ENCODE measurements at places on chromosomes 7 and 10.

GRCh38 chr10:97332591-97333350 lies 1.8 kb downstream of the FRAT2 start:
- peak; percentile 72 for DNase-seq

- DNase-seq: no peak
These were observed 49.7 kb downstream of the PPP1R9A start for GRCh38 chr7:94957061-94957460.

GRCh38 chr10:69650589-69651261 lies 20.7 kb downstream of the FAM241B start:
- DNase-seq: no peak

DNA sequence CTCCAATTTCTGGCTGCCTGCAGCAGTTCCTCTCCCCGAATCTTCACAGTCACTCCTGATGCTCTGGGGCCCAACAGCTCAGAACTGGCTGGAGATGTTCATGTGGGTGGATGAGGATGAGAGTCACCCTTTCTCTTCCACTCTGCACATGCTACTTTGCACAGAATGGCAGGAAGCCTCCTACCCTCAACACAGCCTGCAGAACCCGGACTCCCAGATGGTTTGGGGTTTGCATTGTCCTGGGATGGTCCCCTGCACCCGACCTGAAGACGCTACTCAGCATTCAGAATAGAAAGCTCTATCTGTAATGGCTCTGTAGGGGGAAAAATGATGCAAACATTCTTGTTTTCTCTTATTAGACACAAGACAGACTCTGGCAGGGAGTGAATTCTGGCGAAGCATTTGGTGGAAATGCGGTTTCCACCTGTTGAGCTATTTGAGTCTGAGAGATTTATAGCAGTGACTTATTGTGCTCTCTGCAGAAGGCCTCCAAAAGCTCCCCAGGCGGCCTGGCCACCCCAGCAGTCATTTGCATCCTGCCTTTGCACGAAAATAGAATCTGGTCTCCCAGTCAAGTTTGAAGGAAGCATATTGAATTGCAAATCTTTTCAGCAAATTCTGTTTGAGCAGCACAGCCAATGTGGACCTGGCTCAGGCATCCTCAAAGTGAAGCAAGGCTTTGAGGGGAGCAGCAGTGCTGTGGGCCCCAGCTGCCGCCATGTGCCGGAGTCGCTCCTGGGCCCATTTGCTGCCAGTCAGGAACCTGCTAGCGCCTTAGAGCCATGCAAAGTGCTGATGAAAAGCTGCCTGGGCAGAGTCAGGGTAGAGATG lies 309.3 kb downstream of the TCERG1L start:
- DNase-seq: peak; percentile 61

DNA sequence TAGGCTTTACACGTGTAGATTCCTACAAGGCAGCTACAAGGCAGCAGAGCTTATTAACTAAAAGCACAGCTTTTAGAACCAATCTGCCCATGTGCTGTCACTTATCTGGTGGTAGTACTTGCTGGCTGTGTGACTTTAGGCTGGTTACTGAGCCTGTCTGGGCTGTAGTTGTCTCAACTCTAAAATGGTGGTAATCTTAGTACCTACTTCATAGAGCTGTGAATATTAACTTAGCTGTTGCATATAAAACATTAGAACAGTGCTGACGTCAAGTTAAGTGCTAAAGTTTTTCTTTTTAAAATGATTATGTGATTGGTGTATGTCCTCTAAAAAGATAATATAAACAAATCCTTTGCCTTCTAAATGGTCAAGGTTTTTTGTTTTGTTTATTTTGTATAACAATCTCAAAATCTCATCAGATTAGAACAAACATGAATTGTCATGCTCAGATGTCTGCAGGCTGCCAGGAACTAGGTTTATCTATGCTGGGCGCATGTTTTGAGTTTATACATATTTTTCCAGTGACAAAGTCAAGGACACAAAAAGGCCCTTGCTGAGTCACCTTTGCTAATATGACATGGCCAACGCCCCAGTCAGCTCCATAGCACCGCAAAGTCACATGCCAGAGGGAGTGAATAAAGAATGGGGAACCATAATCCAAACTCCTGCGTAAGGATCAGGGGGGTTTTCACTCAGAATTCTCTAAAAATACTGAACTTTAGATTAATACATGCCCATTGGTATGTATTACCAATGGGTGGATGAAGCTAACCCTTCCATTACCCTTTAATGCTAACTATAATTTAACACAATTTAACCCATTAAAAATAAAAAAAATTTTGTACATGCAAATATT lies 39.8 kb upstream of the ARL4A start:
- DNase-seq: no peak

DNA sequence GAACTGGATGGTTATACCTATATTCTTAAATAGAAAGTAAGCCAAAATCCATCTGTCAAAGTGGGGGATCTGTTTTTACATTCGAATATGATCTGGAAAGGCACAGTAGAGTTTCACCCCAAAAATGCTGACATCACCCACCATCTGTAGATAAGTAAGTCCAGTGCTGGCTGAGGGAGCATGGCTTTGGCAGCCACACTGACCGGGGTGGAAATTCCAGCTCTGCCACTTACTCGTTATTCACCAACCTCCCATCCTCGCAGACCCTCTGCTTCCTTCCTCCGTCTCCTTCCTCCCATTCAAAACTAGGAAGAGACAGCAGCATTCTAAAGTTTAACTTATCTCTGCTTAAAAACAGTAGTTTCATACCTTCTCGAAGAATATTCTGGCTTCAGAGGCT lies 84.9 kb upstream of the GATA3 start:
- DNase-seq: no peak

- DNase-seq: no peak
These were observed 358.2 kb upstream of the NPVF start for GRCh38 chr7:25586513-25586912.

DNA sequence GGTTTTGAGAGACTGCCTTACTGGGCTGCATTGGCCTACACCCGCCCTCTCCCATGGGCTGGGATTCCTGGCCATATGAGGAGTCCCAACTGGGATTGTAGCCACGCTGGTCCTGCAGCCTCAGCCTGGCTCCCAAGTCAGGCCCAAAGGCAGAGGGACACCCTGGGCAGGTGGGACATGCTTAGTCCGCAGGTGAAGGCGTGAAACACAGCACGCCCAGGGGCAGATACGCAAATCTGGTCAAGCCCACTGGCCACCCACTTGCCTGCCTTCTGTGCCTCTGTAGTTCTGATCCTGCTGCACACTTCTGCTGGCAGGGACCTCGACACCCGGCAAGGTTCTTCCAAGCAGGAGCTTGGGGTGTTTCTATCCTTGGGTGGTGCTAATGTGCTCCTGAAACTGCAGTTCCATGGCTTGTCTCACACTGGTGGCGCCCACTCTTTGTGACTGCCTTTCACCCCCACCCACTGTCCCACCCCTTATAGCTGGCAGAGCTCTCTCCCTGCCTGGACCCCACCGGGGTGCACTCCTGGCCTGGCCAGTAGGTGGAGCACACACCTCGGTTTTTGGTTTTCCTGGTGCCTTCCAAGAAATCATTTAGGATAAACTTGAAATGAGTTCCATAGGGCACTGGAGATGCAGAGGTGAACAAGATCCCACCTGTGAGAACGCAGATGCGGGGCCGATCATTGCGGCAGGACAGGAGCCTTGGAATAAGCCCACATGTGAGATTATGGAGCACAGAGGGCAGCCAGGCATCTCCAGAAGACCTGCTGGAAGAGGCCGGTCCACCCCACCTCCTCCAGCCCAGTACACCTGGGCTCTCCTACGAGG lies 47.9 kb downstream of the MKI67 start:
- DNase-seq: peak; percentile 88

GRCh38 chr10:61901829-61902444 lies 438 bp downstream of the ARID5B start:
- DNase-seq: peak; percentile 66

DNA sequence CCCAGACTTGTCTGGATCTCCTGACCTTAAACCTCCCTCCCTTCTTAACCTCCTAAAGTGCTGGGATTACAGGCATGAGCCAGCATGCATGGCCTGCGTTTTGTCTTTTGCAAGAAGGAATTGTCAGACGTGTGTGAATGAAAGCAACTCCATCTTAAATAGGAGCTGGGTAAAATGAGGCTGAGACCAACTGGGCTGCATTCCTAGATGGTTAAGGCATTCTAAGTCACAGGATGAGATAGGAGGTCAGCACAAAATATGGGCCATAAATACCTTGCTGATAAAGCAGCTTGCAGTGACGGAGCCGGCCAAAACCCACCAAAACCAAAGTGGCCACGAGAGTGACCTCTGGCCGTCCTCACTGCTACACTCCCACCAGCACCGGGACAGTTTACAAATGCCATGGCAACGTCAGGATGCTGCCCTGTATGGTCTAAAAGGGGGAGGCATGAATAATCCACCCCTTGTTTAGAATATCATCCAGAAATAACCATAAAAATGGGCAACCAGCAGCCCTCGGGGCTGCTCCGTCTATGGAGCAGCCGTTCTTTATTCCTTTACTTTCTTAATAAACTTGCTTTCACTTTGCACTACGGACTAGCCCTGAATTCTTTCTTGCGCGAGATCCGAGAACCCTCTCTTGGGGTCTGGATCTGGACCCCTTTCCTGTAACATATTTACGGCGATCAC lies 41.2 kb upstream of the SDK1 start:
- no peak for DNase-seq

- DNase-seq: no peak
These were observed 422.2 kb upstream of the ANKRD30A start for GRCh38 chr10:36703179-36703578.

DNA sequence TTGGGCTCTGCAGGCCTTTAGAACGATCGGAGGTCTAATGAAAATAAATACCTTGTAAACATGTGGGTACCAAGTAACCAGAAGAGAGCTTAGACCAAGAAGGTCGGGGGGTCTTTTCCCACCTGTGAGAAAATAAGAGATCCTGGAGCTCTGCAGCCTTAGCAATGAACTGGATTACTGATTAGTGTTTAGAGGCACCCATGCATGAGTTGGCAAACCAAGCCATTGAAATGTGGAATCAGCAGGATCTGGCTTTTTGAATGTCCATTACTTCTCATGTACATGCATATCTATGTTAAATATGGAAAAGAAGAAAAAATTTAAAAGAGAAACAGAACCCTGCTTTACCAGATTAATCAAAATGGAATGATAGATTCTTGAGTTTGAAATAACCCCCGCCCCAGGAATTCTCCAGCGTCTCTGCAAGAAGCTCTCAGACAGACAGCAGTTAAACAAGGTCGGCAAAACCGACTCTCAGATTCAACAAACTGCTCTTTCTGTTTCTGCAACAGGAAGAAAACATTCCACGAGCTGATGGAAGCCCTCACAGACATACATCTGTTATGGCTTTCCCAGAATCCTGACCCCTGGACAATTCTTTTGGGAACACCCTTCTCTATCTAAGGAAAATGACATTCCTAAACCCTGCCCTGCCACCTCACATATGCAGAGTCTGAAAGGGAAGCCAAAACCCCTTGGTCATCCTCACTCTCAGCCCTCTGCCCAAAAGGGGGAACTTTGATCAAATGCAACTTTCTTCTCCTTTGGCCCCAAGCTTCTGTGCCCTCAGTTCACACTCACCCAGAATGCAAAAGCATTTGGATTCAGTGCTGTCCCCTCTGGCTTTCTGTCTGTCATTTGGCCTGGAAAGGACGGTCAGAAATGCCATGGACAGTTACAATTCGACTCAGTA lies 78.7 kb upstream of the EN2 start:
- DNase-seq: no peak

DNA sequence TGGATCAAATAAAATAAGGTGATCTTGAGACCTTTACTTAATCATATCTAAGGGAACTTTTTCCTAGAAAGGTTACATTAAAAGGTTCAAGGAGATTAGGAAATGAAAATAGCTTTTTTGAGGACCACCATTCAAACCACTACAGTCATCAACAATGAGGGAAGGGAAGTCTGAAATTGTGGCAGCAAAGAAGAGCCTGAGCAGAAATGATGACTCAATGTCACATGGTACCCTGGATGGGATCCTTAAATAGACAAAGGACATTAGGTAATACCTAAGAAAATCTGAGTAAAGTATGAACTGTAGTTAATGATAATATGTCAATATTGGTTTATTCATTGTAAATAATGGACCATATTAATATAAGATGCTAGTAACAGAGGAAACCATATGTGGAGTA lies 236.0 kb downstream of the SEMA3D start:
- DNase-seq: no peak

DNA sequence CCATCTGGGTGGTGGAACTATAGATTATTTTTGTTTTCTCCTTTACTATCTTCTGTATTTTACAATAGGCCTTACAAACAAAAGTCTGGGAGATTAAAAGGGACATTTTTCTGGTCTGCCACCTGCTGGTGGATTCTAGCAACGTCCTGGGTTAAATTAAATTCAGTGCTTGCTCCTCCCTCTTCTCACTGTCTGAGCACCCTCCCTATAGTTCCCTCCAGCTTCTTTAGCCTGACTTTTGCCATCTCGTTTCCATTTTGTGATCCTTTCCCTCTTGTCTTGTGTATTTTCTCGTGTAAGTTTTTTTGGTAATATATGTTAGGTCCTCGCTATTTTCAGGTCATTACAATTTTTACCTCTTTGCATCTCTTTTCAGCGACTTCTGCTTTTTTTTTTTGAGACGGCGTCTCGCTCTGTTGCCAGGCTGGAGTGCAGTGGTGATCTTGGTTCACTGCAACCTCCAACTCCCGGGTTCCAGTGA lies 16.1 kb downstream of the ANKRD16 start:
- DNase-seq: peak; percentile 84

DNA sequence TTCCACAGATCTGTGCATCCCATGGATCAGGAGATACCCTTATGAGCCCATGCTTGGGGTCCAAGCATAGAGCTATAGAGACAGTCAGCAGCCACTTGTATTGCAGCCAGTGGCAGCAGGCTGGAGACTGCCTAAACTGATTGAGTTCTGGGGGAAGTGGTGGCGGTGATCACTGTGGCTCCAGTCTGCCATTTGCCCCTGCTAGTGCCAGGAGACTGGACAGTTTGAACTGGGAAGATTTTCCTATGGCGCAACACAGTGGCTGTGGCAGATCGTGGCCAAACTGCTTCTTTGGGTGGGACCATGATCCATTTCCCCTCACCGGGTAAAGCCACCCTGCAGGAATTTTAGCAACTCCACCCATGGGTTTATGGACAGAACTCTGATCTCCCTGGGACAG lies 679.7 kb upstream of the SEMA3D start:
- DNase-seq: no peak

GRCh38 chr10:15310776-15311568 lies 60.1 kb downstream of the FAM171A1 start:
- DNase-seq: no peak

GRCh38 chr10:54159924-54160323 lies 641.1 kb downstream of the PCDH15 start:
- DNase-seq: peak; percentile 2

GRCh38 chr10:100877461-100877850 lies 35.3 kb upstream of the SLF2 start:
- peak; percentile 10 for DNase-seq

DNA sequence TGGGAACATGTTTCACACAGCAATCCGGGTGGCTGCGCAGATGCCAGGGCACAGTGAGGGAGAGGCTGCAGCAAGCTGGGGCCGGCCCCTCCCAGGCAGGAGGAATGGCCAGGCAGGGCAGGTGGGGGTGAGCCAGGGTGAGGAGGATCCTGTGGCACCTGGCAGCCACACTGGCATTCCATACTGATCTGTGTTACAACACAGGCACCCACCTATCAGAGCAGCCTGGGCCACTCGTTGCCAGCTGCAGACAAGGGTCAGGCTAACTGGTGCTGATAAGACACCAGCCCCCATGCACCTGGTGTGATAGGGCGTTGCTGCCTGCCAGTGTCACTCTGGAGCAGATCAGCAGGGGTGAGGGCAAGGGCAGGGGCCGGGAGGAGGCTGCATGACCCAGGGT lies 16.6 kb upstream of the RET start:
- no peak for DNase-seq

All from H7 (cell line).